ENCODE measurements at places on chromosomes 6 and 20.

GRCh38 chr6:95078457-95078856, 498.9 kb upstream of the MANEA start:
- DNase-seq = no peak

- no peak for DNase-seq
These were observed 260.3 kb upstream of the SPTLC3 start for GRCh38 chr20:12748359-12748994.

DNA sequence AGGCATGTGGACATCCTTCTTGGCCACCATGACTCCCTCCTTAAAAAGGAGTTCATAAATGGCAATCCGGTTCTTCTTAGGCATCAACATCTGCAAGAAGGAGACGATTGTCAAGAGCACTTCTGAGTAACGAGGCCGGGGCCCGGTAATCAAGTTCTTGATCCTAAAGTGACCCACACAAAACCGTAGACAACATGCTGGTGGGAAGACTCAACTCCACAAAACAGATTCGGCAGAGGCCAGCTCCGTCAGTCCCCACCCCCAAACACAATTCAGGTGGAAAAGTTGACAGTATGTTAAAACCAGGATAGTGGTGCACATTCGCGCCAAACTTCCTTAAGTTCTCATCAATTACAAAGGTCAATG, 754 bp downstream of the RPS10 start:
- DNase-seq = no peak

- DNase-seq = no peak
These were observed 8.0 kb downstream of the ECT2L start for GRCh38 chr6:138803861-138804260.

DNA sequence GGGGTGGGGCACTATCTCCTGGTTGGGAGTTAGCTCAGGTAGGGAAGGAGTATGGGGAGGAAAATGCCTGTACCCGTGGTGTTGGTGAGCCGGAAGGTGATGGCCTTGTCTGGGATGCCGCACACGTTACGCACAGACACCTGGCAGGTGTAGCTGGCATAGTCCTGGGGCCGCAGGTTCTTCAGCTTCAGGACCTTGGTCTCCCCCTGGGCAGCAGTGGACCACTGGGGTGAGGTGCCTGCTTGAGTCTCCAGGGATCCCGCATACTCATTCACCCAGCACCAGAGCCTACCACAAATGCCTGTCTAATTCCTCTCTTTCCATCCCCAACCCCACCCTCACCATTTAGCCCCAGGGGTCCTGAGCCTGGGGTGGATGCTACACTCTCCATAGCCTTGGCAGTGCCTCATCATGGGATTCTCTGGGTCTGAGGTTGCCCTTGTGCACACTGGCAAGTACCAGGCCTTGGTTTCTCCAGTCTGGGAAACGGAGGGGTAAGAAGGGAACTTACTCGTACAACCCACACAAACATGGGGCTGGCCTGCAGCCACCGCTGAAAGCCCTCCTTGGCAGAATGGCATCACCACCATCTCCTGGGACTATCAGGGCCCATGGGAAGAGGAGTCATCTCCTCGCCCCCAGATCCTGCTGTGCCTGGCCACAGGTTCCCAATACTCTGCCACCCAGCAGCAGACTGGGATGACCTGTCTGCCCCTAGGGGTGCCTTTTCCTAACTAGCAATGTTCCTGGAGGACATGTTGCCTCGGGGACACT, 42.8 kb downstream of the MDGA1 start:
- no peak for DNase-seq

- no peak for DNase-seq
These were observed 846.4 kb upstream of the EYS start for GRCh38 chr6:66553441-66553840.

DNA sequence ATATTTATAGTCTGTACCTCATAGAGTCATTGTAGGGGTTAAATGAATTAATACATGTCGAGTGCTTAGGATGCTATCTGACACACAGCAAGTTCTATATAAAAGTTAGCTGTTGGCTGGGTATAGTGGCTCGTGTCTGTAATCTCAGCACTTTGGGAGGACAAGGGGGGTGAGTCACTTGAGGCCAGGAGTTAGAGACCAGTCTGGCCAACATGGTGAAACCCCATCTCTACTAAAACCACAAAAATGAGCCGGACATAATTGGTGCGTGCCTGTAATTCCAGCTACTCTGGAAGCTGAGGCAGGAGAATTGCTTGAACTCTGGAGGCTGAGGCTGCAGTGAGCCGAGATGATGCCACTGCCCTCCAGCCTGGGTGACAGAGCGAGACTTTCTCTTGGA, 222.9 kb downstream of the UBE3D start:
- DNase-seq = no peak

- no peak for DNase-seq
These were observed 7.4 kb downstream of the ADAM33 start for GRCh38 chr20:3674447-3674846.

DNA sequence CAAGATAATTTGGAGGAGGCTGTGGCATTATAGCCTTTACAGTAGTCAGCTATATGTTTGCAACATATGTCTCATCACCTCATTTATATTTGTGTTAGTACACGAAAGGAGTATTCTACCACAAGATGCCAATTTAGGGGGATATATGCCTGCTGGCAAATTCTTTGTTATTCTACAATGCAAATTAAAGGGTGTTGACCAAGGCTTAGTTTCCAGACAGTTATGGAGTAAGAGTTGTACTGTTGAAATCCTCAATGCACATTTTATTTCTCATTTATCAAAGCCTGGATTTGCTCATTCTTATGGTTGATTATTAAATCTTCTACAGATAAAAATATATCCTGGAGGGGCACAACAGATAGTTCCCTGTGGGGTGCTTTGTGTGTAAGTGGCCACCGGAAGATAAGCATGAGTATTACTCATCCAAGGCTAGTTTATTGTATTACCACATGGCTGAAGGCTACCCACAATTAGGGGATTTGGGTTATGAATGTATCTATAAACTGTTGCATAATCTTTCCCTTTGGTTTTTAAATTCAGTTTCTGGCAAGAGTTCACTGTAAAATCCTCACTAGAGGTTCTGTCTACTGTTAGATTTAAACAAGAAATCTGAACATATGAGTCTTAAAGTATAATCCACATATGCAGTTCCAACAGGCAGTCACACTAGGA, 9.0 kb downstream of the CST9 start:
- DNase-seq = no peak

DNA sequence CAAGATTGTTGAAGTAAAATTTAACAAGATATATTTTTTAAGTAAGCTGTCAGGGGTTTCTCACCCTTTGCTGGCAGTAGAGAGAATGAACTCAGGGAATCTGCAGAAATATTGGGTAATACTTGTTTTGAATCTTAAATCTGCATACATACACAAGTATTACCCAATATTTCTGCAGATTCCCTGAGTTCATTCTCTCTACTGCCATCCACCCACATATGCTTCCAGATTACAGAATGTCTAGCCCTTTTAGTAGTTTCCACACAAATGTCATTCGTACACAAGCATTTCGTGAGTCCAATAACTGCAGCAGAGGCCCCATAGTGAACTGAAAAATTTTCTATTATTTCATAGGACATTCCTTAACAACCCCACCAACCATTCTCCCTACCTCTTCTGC, 69.6 kb upstream of the TNFRSF21 start:
- DNase-seq = no peak

All from NCI-H510A treated with DMSO at 0.1 percent for 48 hours (cell line).